Mesothelial cell of epicardium (in vitro differentiated cells): ENCODE measurements at places on chromosomes 2 and 18. TPM values are rescaled to one million over a fixed set of nuclear protein-coding genes. Genes with fewer than 3 reads are reported as not detected.

RAB27B gene
- total RNA-seq, result 0.63 to 1.3 TPM (median 0.98 TPM) in 3 replicates

RSAD2 gene
- 3.7 to 4.4 TPM (median 4.3 TPM) in 3 replicates for total RNA-seq

ROCK2 gene
- total RNA-seq, result 37.5 to 46.3 TPM (median 45.4 TPM) in 3 replicates

MGAT4A gene
- total RNA-seq, result 15.0 to 16.7 TPM (median 16.7 TPM) in 3 replicates

DNA sequence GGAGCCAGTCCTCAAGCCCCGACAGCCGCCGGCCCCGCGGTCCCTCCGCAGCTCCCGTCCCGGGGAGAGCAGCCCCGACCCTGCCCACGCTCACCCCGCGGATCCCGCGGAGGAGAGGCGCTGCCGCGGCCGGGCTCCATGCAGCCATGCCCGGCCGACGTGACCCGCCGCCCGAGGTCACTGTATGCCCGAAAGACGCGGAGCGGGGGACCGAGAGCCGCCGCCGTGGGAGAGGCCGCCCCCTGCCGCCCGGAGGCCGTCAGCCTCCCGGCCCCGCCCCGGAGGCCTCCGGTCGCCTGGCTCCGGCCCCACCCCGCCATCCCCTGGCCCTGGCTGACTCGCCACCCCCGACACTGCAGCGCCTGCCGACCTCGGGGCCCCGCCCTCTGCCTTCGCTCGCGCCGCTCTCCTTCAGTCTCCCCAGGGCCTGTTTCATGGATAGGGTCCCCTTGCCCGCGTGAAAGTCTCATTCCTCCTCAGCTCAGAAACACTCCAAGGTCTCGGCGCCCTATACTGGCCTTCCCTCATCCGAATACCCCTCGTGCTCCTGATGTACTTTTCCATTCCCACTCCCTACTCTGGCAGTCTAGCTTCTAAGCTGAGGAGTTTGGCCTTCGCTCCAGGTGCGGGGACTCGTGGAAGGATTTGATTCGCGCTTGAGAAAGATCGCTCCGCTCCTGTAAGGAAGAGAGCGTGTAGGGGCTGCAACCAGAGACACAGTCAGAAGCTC is at the start of gene BOLA3:
BOLA3 (minus strand) TSS at position 186 of the 730 bp plus-strand sequence; CDS start at position 148, 38 bp downstream.
- peak; percentile 59 for DNase-seq

GRCh38 chr2:189199797-189200196 is 20.2 kb upstream of the COL5A2 start:
- no peak for DNase-seq

DNA sequence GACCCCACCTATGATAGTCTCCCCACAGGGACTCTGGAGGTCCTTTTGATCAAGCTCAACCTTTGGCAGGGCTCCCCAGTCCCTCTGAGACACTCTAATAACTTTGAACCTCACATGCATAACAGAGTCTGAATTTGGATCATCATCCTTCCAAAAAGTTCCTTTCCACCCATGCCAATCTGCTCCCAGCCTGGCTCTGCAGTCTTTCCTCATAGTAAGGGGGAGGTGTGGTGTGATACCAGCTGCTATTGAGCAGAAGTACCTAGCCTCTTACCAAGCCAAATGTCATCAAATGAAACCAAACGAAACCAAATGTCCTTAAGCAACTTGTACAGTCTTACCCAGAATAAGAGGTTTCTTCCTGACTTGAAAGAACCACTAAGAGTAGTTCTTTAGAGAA is 36.5 kb downstream of the DTNA start:
- no peak for DNase-seq

- no peak for DNase-seq
These were observed 37.1 kb downstream of the CENPO start for GRCh38 chr2:24830351-24830750.

DNA sequence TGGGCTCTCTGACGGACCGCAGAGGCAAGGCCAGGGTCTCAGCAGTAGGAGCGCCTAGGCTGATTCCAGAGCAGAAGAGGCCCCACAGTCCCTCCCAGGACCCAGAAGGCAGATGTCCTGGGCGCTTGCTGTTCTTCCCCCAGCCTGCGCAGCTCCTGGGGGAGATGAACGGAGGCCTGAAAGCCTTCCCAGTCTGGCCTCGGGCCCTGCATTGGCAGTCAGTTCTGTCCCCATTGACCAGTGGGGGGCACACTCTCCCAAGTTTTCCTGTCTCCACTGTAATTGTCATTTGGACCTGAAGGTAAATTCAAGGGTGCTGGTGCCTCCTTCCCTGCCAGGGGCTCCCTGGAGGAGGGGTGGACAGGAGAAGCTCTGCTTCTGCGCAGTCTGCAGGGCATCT is 345.7 kb downstream of the CYP26B1 start:
- DNase-seq, result no peak
